Ureter (tissue), 1 donor: ENCODE measurements at places on chromosomes 2 and 18. TPM values are rescaled to one million over a fixed set of nuclear protein-coding genes. Genes with fewer than 3 reads are reported as not detected.

The TBC1D8 gene
- 69.1 TPM for total RNA-seq

The FRZB gene
- total RNA-seq: 11.8 TPM

The ALPP gene
- total RNA-seq: not detected

The HSPE1 gene
- total RNA-seq: 101 TPM

The CKAP2L gene
- 1.2 TPM for total RNA-seq

The DSC3 gene
- 5.7 TPM for total RNA-seq

The INHBB gene
- 10.8 TPM for total RNA-seq

The KIF3C gene
- 4.1 TPM for total RNA-seq

The TMEM247 gene
- not detected for total RNA-seq

The LRP2 gene
- total RNA-seq: 0.13 TPM

The SERTAD2 gene
- 23.1 TPM for total RNA-seq

The ARHGAP25 gene
- 14.7 TPM for total RNA-seq

The GALNT5 gene
- total RNA-seq: 0.29 TPM

The ZNF804A gene
- total RNA-seq: 1.2 TPM

The RAB11FIP5 gene
- total RNA-seq: 26.1 TPM

The LDAH gene
- 42.5 TPM for total RNA-seq

The ARL5A gene
- total RNA-seq: 39.8 TPM

The IL37 gene
- not detected for total RNA-seq

The IRS1 gene
- 40.0 TPM for total RNA-seq

The CLASP1 gene
- 74.8 TPM for total RNA-seq

The ZEB2 gene
- total RNA-seq: 92.4 TPM

The NXPH2 gene
- not detected for total RNA-seq

The IL36A gene
- not detected for total RNA-seq

The NEU4 gene
- total RNA-seq: 0.49 TPM

The SLC8A1 gene
- total RNA-seq: 116 TPM

The HDAC4 gene
- 86.9 TPM for total RNA-seq

The WNT10A gene
- 4.0 TPM for total RNA-seq

The RRM2 gene
- 2.2 TPM for total RNA-seq

The NEU2 gene
- not detected for total RNA-seq

The ANKRD53 gene
- total RNA-seq: 1.8 TPM

The HOXD12 gene
- total RNA-seq: not detected
